ENCODE measurements at places on chromosomes 11 and 22.

DNA sequence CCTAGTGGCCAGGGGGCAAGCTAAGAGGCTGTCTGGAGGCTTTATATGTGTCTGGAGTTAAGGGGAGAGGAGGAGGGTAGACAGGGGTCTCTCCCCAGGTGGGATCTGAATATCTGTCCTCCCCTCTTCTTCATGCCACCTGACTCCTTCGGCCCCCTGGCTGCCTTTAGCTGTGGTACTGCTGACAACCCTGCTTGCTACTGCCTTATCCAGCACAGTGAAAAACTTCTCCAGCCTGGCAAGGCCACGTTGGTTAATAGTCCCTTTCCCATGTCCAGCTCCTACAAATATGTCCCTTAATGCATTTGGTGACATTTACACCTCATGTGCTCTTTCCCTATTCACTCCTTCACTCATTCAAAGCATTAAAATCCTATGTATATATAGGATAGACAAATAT lies 42.4 kb upstream of the NNMT start:
- no peak for DNase-seq

GRCh38 chr11:111137846-111138245 lies 107.7 kb upstream of the POU2AF2 start:
- DNase-seq: no peak

DNA sequence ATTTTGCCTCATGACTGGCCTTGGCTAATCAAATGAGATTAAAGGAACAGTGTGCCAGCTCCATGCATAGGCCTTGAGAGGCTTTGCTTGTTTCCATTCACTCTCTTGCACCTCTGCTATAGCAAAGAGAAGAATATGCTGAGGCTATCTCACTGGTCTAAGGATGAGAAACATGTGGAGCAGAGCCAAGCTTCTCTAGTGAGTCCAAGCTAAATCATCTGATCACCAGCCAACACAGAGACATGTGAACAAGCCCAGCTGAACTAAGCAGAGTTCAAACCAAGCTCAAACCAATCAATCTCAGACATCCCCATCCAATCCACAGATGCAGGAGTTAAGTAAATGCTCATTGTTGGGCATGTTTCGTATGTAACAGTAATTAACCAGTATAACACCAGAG lies 69.4 kb upstream of the API5 start:
- no peak for DNase-seq

DNA sequence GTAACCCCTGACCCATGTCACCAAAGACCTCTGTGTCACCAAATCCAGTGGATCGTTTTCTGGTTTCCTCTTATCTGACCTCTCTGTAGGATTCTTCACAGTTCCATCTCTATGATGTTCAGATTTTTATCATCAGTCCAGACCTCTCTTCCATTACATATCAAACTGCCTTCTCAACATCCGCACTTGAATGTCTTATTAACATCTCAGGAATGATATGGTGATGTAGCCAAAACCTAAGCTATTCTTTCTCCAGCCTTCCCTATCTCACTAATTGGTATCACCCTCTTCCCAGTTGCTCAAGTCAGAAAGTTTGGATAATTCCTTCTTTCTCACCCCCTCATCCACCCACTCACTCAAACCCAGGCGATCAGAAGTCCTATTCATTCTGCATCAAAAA lies 13.4 kb downstream of the APLNR start:
- DNase-seq: no peak

DNA sequence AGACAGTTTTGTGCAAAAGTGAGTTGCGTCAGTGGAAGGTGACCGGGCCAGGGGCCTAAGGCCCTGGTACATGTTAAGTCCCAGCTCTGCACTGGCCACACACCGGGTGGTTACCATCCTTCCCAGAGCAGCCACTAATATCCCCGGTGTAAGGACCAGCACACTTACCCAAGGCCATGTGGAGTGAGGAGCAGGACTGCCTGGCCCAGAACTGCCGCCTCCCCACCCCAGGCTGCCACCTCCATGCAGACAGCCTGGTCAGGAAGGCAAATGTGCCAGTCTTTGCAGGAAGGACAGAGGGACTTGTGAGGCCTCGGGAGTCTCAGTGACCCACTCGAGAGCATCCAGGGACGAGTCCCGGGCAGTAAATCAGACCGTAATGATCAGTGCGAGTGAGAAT lies 102.9 kb downstream of the MORC2 start:
- DNase-seq: no peak
